Hematopoietic multipotent progenitor cell treated with erythropoietin and hydrocortisone succinate and interleukin-3 and kit ligand, for 8 days (in vitro differentiated cells): ENCODE measurements at places on chromosomes 6 and 20.

DNA sequence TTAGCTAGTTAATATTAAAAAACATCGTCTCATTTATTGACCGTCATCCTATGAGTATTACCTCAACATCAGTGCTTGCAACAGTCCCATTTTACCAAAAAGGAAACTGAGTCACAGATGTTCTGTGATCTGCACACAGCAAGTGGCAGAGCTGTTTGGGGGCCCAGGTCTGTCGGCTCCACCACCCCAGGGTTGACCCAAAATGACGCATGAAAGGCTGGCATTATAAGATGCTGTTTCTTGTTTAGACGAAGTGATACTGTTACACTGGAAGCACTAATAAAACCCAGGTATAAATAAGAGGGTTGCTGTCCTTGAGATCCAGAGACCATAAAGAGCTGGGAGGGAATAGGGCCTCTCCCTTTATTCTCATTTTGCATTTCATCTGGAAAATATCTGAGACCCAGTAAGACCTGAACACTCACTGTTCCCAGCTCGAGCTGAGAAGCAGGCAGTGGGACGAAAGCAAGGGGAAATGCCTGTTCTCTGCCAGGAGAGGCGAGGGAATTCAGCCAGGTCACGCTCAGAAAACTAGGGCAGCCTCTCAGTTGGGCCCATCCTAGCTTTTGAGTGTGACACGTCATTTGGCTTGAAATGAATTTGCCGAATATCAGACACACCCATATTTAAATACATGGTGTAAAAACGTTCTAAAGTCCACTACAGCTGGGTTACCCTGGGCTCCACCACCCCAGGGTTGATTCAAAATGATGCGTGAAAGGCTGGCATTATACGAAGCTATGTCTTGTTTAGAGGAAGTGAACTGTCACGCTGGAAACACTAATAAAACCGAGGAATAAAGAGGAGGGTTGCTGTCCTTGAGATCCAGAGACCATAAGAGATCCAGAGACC is 1.4 kb upstream of the MICAL1 start:
- no peak for DNase-seq

- DNase-seq = no peak
These were observed 1021.6 kb upstream of the MAP3K7 start for GRCh38 chr6:91608428-91608827.

DNA sequence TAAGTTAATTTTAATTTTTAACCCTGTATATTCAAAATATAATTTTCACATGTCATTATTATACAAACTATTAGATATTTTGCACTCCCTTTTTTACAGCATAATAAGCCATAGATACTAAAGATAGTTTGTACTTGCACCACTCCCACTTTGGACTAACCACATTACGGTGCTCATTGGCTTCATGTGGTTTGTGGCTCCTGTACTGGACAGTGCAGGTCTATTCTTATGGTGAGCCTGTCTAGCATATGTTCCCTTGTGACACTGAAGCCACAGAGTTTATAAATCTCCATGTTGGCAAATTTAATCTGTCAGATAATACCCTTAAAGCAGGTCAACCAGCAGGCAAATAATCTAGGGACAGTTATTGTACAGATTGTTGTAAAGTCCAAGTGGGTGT is 354.4 kb upstream of the KCNQ5 start:
- no peak for DNase-seq

GRCh38 chr6:74574794-74575193 is 631.1 kb downstream of the COL12A1 start:
- DNase-seq = peak; percentile 25

- DNase-seq = no peak
These were observed 149.3 kb downstream of the UTRN start for GRCh38 chr6:144434308-144434990.

GRCh38 chr20:2952766-2953165 is 79.5 kb downstream of the PTPRA start:
- no peak for DNase-seq

DNA sequence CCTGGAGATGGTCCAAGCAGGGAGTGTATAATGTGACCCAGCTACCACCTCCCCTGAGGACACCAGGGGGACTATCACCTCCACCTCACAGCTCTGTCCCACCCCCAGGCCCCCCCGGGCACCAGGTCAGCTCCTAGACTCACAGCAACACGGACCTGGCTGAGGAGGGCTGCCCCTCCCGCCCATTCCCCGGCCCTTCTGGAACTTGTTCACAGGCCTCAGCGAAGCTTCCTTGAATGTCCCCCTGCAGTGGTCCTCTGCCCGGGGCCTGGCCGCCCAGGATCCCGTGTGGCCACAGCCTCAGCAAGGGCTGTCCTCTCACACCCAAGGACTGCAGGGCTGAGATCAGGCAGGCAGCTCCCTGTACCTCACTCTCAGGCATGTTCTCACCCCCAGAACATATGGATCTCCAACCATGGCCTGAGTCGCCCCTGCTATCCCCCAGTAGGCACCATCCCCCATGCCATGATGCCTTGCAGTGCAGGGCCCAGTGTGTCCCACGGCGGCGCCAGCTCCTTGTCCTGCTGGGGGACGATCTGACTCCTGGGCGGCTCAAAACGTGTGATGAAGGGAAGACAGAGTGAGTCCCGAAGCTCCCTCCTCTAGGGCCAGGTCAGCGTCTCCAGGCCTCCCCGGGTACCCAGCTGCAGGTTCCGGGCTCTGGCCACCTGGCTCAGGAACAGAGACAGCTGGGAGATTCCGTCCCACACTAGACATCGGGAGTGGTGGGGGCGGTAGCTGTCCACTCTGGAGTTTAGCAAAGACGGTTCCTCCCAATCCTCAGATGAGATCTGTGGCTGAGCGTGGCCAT is 158.4 kb downstream of the TAF4 start:
- DNase-seq = no peak

GRCh38 chr6:164533045-164533362 is 776.4 kb downstream of the C6orf118 start:
- DNase-seq = no peak

DNA sequence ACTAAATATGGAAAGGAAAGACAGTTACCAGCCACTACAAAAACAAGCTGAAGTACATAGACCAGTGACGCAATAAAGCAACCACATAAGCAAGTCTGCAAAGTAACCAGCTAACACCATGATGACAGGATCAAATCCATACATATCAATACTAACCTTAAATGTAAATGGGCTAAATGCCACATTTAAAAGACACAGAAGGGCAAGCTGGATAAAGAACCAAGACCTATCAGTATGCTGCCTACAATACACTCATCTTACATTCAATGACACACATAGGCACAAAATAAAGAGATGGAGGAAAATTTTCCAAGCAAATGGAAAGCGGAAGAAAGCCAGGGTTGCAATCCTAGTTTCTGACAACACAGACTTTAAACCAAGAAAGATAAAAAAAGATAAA is 24.1 kb downstream of the HLA-C start:
- no peak for DNase-seq

DNA sequence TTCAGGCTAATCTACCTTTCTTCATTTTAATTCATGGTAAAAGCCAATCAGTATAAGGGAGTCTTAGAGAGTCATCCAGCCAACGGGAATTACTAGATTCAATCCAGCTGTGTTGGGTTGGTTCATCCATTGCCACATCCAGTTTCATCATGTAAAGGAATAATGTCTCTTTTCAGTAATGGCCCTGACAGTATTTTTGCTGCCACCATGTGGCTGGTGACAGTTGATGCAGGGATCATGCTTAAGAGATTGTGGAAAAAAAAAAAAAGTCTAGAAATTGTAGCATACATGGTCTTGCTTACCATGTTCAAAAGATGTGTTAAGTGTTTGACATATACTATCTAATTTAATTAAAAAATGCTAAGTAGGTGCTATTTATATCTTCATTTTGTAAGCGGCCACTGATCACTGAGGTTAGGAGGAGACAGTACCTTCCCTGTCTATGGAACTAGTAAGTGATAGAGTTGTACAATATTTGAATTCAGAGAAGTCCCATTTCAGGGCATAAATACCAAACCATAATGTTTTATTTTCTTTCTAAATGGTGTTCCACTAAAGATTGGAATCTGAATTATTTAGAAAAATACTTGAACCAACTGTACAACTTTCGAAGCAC is 135.9 kb downstream of the KHDRBS2 start:
- peak; percentile 49 for DNase-seq

DNA sequence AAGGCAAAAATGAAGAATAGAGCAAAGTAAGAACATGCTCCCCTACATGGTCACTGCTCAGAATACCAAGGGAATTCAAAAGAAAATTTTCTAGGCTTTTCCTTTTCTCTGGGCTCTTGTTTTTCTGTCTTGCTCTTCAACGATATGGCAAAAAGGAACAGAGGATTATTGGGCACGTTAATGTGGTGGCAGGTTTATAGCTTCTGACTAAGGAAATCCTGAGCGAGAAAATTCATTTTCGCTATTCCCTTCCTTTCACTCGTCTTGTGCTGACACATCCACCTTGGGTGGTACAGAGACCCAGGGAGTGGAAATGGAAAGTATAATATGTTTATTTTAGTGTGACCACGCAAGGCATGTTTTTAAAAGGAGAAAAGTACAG is 132.8 kb downstream of the TRIM27 start:
- DNase-seq = no peak

GRCh38 chr6:42726485-42727086 is 4.2 kb upstream of the PRPH2 start:
- peak; percentile 89 for DNase-seq

- no peak for DNase-seq
These were observed 68.0 kb downstream of the CLVS2 start for GRCh38 chr6:123064038-123064437.

DNA sequence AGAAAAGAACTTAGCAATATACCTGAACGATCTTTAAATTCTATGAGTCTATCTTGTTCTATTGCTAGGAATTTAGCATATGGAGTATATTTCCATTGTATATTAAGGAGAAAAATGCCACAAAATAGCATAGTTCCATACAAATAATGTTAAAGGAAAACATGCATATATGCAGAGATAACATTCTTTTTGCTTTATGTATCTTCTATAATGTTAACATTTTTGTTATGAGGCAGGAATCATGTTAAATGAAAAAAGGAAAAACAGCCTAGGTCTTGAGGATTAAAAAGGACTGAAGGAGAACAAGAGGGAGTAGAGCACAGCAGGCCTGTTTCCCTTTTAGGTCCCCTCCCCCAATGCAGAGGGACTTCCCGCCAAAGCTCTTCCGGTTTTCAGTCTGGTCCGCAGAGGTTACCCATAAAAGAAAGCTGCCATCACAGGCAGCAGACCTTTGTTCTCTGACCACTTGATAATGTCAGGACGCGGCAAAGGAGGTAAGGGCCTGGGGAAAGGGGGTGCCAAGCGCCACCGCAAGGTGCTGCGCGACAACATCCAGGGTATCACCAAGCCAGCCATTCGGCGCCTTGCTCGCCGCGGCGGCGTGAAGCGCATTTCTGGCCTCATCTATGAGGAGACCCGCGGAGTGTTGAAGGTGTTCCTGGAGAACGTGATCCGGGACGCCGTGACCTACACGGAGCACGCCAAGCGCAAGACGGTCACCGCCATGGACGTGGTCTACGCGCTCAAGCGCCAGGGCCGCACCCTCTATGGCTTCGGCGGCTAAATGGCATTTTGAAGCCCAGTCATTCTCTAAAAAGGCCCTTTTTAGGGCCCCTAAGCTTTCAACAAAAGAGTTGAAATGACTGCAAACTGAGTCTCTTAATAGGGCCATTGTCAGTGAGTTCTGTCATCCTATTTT is 108.4 kb upstream of the PRSS16 start:
- DNase-seq = peak; percentile 96

DNA sequence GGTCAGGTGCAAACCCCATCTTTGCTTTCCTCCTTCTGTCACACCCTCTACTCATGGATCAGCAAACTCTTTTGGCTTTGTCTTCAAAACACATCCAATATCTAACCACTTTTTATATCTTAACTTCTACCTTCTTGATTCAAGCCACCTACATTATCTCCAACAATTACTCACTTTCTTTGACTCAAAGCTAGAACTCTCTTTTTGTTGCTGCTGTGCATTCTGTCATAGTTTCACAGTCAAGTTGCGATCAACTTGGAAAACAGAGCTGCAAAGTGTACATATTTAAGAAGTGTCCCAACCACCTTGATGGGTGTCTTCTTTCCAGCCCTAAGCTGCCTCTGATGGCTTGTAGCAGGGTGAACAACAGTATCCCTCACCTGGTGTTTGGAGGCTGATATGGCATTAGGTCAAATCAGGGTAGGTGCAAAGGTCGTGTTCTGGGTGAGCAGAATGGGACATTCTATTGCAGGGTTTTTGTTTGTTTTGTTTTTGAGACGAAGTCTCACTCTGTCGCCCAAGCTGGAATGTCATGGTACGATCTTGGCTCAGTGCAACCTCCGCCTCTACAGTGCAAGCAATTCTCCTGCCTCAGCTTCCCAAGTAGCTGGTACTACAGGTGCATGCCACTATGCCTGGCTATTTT is 43.4 kb upstream of the RALGAPA2 start:
- DNase-seq = no peak

DNA sequence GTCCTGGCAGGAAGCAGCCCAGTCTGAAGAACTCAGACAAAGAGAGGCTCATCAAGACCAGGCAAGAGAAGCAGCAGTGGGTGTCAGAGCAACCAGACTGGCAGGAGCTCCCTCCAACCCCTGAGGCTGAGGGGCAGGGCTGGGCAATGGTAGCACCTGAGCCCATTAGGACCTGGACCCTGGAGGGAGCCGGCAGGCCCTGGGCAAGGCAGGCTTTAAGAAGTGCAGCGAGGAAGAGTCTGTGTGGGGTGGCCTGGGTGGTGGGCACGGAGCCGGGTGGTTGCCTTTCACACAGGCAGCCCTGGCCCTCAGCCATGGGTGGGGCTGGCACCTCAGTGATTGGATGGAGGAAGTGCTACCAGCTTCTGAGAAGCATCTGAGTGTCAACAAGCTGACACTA is 33.1 kb upstream of the IRF4 start:
- DNase-seq = no peak

DNA sequence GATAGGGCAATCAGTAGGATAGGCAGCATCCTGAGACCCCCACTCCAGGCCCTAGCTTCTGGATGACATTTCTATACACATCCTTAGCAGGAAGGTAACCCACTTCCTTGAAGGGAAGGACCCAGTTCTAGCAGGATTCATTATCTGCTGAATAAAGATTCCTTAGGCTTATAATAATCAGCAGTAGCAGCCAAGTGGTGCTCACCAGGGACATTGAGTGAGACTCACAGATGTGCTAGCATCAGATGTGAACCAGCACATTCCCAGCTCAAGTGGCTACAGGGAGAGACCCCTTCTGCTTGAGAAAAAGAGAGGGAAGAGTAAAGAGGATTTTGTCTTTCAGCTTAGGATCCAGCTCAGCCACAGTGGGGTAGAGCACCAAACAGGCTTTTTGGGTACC is 244.8 kb upstream of the UFL1 start:
- no peak for DNase-seq
